ENCODE measurements at places on chromosomes 2 and 18.

DNA sequence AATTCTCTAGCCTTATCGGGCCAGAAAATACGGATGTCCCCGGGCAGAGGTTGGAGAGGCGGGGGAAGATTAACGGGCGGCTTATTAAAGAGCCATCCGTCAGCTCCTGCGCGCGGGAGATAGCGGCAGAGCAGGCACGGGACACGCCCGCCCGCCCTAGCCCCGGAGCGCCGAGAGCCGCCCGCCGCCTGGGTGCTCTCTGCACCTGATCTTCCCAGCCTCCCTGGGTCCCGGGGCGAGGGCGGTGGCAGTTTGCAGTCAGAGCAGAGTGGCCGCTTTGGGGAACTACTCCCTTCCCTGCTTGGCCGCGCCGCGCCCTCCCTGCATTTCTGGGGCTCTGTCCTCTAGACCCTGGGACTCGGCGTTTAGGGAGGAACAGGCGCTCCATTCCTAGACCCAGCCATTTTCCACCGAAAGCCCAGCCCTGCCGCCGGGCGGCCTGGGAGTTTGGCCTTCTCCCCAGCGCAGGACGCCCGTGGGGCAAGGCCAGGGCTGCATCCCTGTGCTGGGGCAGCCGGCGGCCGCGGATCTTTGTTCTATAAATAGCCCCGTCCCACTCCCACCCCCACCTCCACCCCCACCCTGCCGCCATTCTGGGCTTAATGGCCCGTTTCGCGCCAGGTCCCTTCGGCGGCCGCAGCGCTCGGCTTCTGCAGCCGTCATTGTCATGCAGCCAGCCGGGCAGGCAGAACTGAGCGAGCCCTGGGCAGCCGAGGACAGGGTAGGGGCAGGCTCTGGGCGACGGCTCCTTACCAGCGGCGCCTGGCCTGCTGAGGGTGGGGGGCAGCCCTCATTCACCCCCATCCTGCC lies 6.6 kb downstream of the GAD1 start:
- DNase-seq, result no peak

DNA sequence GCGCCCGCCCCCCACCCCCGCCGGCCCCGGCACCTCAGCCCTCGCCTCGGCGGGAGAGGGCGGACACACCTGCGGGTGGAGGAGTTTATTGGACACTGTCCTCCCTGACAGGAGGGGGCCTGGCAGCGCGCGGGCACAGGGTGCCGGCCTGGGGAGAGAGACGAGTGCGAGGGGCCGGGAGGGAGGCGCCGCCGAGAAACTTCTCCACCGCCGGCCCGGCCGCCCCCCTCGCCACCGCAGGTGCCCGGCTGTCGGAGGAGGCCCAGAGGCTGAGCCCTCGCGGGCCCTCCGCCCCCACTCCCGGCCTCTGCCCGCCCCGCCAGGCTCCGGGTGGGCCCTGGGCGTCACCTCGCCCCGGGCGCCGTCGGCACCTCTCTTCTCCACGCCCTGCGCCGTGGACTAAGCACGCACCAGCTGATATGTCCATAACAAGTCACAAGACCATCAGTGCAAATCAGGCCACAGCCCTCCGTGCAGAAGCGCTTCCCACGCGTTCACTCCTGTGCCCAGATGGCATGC lies 311.3 kb downstream of the CELF4 start:
- DNase-seq, result no peak

- no peak for DNase-seq
Measured at GRCh38 chr2:105129722-105130232, 91.9 kb downstream of the MRPS9 start.

- DNase-seq, result no peak
Measured at GRCh38 chr18:6018671-6019070, 123.3 kb upstream of the TMEM200C start.

DNA sequence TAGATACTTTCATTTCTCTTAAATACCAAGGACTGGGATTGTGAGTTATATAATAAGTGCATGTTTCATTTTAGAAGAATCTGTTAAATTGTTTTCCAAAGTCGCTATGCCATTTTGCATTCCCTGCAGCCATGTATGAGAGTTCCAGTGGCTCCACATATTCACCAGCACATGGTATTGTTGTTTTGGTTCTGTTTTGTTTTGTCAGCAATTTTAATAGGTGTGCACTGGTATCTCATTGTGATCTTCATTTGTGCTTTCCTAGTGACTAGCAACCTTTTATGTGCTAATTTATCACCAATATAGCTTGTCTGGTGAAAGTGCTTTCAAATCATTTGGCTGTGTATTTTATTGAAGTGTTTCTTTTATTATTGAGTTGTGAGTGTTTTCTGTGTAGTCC lies 278.9 kb downstream of the ZNF516 start:
- no peak for DNase-seq

- no peak for DNase-seq
Measured at GRCh38 chr2:117723483-117723882, 91.0 kb upstream of the DDX18 start.

DNA sequence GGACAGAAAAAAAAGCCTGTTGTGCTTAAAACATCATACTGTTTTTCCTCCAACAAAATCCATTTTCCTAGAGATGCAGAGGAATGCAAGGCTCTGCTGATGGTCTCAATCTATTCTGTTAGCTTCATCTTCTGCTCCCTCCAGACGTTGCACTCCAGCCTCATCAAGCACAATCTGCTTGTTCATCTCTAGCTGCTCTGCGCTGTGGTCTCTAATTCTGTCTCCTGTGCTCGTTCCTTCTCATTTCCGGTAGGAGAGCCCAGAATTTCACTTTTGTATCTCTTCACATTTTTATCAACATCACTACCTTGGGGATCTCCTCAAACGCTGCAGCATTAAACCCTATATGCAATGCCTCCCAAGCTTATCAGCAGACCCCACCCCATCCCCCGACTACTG lies 708.9 kb downstream of the RNF144A start:
- DNase-seq, result no peak

DNA sequence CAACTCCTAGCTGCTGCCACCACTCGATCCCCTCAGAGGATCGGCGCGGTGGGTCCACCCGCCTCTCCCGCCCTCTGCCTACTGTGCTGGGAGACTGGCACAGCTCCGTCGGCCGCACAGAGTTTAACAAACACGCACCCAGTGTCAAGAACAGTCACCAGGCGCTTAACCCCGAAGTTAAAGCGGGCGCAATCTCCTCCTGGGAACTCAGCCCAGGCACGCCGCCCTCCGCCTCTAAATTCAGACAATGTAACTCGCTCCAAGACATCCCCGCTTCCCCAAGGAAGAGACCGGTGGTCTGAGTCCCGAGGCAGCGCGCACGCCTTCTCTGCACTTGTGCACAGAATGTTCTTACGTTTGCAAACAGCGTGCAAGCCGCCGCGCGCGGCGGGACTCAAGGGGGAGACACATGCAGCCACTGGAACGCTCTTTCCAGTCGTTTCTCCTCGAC lies 533 bp downstream of the CXCR4 start:
- DNase-seq, result peak; percentile 77

DNA sequence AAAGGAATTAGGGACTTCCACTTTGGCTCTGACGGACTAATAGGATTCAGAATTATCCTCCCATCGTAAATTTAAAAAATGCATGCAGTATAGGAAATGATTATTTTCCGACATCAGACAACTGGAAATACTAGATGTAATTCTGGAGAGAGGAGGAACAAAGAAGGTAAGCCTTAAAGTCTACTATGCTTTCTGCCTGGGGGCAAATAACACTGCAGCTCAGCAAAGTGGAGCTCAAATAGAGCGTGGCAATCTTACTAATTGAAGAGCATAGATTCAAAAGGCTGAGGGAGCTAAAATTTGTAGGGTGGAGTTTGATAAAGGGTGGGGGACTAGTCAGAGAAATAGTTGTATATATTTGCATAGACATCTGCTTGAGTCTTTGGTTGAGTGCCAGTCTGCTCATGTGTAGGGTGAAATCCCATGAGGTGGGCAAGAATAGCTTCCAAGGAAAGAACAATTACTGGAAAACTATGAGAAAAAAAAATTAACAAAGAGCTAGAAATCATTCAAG lies 23.8 kb downstream of the COPS8 start:
- no peak for DNase-seq

GRCh38 chr2:8320311-8321066 lies 361.4 kb upstream of the ID2 start:
- DNase-seq, result no peak

DNA sequence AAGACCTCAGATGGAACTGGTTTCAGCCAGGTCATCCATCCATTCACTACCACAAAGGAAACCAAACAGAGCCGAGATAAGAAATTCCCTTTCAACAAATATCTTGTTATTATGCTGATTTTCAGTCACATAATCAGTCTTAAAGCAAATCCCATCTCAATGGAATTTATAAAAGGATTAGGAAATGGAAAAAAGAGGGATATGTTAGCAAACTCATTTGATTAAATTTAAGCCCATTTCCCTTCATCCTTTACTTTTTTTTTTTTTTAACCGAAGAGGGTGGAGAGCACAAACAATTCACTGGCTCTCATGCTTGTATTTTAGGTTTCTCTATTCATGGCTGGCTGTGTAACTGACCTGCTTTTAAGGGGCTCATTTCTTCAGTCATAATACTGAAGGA lies 109.0 kb upstream of the GATA6 start:
- no peak for DNase-seq

DNA sequence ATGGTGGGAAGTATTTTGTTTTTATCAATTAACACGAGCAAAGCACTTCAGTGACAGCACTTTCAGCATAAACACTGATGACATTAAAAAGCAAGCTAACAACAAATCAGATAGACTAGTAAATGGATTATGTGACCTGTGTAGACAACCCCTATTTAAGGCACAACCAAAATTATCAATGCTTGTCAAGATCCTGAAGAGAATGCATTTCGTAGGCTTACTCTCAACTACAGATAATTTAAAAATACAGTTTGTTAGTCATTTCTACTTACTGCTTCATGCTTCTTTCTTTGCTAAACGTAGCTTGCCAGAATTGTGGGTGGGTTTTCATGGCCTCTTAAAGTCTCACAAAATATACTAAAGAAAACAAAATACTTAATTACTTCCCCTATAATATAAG lies 3.4 kb downstream of the CSRNP3 start:
- no peak for DNase-seq

GRCh38 chr2:225889452-225889851 lies 489.9 kb downstream of the NYAP2 start:
- DNase-seq, result peak; percentile 1

- DNase-seq, result no peak
Measured at GRCh38 chr18:10346749-10347415, 107.6 kb upstream of the APCDD1 start.

DNA sequence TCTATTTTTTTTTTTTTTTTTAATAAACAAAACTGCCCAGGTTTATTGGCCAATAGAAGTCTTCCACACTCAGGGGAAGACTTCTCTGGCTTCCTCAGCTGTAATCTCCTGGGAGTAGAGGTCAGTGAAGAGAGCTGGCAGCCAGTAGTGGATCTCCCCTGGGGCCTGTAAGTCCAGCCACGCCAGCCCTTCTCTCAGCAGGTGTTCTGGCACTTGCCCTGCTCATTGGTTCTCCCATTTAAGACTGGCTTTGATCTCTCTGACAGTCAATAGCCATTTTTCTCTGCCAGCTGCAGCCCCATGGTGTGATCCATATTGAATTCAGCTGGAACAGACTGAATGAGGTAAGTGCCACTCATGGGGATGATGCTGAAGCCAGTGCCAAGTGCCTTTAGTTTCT lies 170.6 kb upstream of the SPHKAP start:
- DNase-seq, result no peak

- DNase-seq, result no peak
Measured at GRCh38 chr2:11090187-11090586, 65.1 kb upstream of the SLC66A3 start.

GRCh38 chr2:197306696-197307040 lies 3.9 kb downstream of the ANKRD44 start:
- DNase-seq, result peak; percentile 21

DNA sequence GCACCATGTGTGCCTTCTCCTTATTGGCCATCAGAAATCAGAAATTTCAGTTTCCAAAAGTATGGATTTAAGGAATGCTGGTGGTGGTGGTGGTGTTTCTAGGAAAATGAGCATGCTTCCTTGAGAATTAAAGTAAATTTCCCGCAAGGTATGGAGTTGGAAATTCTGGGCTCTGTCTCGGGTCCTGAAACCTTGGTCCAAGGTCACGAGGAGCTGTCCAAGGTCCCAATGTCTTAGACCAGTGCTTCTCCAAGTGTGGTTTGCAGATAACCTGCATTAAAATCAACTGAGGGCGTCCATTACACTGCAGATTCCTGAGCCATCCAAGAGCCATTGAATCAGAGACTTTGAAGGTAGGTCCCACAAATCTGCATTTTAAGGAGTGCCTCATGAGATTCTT lies 210.9 kb upstream of the PKDCC start:
- DNase-seq, result peak; percentile 52

Measured in CD8-positive, alpha-beta memory T cell (primary cell).